ENCODE measurements at places on chromosomes 11 and 22.

- DNase-seq: no peak
Observed at GRCh38 chr22:46289244-46289891, 7.3 kb upstream of the GTSE1 start.

DNA sequence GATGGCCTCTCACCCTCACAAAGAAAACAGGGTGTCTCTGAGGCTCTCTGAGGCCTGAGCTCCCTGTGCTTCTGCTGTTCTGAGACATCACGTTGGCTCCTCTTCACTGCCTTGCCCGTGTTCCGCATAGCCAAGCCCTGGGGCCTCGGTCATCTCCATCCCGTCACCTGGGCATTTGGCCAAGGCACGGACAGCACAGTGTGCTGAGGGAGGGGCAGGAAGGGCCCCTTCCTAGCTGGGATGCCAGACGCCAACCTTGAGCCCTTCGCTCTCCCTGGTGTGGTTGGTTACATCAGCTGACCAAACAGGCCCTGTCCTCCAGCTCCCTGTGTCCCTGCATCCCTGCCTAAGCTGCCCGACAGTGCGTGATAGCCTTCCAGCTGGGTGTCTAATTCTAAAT lies 25.9 kb downstream of the MOV10L1 start:
- DNase-seq: no peak

GRCh38 chr11:1652771-1653540 lies 23.4 kb downstream of the KRTAP5-5 start:
- DNase-seq: no peak

- no peak for DNase-seq
Observed at GRCh38 chr11:66221012-66221411, 47.4 kb upstream of the RAB1B start.
